Activated CD4-positive, alpha-beta T cell treated with anti-CD3 and anti-CD28 coated beads for 48 hours (primary cell): ENCODE measurements at places on chromosomes 3 and 15.
A peak's percentile ranks its signal among the peaks of the same experiment; 100 is the strongest.

GRCh38 chr15:74976159-74976558 is 19.2 kb upstream of the SCAMP5 start:
- DNase-seq, result no peak

DNA sequence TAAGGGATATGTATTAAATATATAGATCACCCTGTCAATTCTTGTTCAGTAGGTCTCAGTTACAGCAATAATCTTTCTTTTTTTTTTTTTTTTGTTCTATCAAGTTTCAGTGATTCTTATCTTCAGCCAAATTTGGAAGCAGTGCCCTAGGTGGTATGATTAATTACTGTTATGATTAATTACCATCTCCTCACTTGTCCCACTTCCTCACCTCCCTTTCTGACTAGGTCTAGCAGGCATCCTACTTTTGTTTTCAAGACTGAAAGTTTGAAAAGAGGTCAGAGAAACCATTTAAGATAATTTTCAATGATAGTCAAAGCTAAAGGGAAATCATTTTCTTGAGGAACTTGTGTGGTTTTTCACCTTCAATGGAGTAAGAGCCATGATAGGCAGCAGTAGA is 144.0 kb upstream of the CNTN4 start:
- DNase-seq, result no peak

- no peak for DNase-seq
Measured at GRCh38 chr3:95810462-95810861, 1003.9 kb upstream of the EPHA6 start.

GRCh38 chr3:128863560-128863959 is 15.9 kb upstream of the ACAD9 start:
- peak; percentile 51 for DNase-seq

GRCh38 chr3:191889756-191890155 is 428.8 kb downstream of the PYDC2 start:
- DNase-seq, result no peak

DNA sequence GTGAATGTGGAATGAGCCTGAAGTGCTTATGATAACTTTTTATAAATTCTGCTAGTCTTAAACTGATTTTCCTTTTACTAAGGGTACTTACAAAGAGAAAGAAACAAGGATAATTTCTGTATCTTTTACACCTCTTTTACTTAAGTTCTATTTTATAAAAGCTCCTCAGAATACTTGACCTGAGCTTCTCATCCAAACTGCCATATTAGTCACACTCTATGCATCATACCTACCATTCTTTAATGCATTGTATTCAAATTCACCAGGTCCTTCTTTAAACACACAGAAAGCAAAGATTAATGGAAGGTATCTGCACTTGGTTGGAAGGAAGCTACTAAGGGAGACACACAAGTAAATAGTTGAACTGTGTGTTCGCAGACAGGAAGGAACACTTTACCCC is 1.6 kb upstream of the TOPAZ1 start:
- DNase-seq, result no peak

GRCh38 chr3:9696480-9697220 is 7.0 kb upstream of the CPNE9 start:
- DNase-seq, result no peak

DNA sequence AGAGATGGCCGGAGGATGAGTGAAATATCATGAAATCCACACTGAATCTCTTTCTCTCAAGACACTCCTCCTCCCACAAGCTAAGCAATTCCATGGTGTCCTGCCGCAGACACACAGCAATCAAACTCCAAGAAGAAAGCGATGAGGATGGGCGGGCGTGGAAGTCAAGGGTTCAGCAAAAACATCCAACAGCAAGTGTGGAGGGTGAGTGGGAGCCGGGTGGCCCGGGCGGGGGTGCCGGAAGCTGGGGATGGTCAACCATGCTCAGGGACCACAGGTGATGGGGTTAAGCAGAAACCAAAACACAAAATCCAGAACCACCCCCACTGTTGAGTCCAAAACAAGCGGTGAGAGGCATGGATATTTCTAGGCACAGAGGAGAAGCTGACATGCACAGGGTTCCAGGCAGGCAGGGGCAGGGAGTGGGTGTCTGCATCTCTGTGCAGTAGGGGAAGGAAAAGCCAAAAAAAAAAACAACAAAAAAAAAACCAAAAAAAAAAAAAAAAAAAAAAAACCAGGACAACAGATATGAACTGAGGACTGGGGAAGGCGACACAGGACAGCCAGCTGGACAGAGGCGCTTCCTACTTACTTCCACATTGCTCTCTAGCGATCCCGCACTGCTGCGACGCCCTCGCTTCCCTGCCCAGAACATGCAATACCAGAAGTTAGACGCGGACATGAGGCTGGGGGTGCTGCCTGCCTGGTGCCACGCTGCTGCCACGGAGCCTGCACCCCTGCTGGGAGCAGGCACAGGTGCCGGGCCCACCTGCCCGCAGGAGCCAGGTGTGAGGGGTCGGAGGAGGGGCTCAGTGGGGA is 61.0 kb upstream of the RPL32 start:
- DNase-seq, result no peak

GRCh38 chr15:78938658-78939488 is 6.0 kb downstream of the CTSH start:
- DNase-seq, result no peak

GRCh38 chr3:100358413-100358812 is 23.9 kb downstream of the NIT2 start:
- DNase-seq, result no peak

DNA sequence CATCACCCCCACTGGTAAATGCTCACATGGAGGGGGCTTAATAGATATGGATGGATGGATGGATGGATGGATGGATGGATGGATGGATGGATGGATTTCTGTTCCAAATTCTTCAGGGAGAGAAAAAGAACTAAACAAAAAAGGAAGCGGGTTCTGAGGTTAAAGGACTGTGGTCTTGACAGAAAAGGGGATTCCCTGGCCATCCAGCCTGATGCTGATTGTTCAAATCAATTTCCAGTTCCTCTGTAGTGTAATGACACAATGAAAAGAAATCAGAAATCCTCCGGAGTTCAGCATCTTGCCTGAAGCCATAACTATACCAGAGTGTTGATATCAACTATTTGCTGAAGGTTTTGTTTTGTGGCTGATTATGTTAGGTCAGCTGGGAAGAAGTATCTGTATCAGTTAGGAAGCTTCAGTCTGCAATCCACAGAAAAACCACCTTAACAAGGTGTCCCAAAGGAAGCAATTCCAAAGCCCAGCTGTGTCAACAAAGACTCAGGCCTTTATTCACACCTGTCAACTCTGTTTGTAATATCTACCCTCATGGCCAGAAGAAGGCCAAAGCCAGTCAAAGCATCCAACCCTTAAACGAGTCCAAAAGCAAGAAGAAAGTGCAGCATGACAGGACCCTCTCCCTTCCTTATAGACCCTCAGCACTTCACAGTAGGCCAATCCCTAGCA is 24.5 kb upstream of the RASA2 start:
- DNase-seq, result no peak

DNA sequence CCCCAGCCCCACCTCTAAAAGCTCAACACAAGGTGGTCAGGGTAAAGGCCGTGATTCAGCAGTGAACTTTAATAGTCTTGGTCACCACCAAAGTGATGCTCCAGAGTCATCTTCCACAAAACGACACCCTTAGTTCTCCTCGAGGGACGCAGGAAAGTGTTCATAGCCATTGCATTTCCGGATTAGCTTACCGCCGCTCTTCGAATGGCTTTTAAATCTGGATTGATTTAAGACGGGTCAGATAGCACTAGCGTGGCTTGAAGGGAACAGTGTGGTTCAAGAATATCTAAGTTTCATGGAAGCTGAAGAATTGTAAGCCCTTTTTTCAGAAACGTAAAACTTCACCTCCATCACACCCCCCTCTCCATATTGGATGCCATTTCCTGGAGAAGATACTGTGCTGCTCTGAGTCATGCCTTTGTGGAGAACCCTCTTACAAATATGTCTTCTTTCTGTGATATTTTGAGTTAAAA is 829 bp downstream of the RNF7 start:
- peak; percentile 17 for DNase-seq

GRCh38 chr3:116444819-116445310 is 422 bp downstream of the LSAMP start:
- no peak for DNase-seq

DNA sequence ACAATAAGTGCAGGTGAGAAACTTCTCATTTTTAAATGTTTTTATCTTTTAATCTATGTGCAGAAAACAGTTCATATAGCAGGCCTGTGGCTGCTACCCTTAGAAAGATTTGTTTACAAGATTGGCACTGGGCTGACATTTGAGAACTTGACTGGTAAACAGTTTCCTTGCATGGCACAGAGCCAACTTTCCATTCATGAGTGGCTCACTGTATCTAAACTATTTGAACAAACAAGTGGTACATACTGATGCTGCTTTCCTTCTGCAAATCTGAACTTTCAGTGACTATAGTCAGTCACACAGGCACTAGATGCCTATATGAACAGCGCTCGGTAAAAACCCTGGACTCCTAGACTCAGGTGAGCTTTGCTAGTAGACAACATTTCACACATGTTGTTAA is 6.3 kb upstream of the GTPBP8 start:
- DNase-seq, result peak; percentile 18

DNA sequence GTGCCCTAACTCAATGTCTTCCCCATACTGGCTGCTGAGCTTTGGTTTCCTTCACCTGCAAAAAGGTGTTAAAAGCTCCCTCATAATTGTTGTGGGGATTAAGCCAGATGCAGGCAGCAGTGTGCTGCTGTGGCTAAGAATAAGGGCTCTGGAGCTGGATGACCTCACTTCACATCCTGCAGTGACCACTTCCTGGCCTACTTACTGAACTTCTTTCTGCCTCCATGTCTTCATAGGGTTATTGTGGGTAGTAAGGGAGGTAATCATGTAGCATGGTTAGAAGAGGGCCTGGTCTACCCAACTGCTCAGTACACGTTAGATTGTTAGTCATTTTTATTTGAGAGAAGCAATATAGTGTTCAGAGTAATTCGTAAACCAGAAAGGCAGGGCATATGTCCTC is 18.4 kb downstream of the GYG1 start:
- no peak for DNase-seq

GRCh38 chr15:58330741-58331559 is 100.8 kb upstream of the LIPC start:
- DNase-seq, result no peak

DNA sequence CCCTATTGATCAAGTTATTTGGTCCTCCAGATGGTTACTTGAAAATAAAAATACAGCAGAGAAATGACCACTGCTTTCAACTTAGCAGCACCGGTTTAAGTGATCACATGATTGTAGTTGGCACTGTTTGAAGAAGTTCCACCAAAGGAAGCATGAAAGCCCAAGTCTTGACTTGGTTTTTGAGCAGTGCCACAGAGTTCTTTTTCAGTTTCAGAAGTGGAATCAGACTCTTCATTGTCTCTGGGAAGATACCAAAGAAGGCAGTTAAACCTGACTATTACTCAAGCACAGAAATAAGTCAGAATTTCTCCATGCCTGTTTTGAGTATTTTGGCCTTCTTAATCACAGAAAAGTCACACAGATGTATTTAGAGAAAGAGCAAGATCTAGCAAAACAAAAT is 66.7 kb downstream of the BBX start:
- no peak for DNase-seq

GRCh38 chr3:124424396-124424795 is 305.9 kb upstream of the UMPS start:
- DNase-seq, result no peak

DNA sequence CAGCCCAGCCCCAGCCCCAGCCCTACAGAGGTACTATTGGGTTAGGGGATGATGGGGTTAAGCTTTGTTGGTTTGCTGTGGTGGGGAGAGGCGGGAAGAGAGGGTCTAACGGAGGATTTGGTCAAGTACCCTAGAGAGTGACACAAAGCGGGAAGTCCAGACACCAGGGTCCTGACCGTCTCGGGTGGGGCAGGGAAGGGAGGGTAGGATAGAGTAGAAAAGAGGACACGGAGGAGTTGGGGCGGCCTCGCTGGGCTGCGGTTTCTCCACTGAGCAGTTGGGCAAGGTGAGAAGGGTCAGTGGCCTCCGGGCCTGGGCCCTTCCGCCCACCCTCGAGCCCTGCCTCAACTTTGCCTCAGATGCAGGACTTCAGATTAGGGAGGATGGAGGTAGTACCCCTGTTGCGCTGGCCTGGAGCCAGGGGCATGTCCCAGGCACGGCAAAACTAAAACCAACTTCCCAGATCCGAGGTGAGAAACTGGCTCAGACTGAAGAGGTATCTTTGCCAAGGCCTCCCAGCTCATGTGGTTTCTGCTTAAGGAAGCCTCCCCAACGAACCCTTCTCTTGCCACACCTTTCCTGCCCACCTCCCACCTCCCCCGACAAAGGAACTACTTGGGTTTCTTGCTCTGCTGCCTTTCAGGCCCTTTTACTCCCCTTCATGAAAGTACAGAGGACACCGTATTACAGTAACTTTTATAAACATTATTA is 551 bp downstream of the PML start:
- peak; percentile 22 for DNase-seq

GRCh38 chr3:64651303-64651702 is 36.5 kb downstream of the ADAMTS9 start:
- DNase-seq, result no peak

GRCh38 chr3:119146578-119147375 is 812 bp downstream of the TEX55 start:
- DNase-seq, result no peak

GRCh38 chr3:37862219-37862902 is 681 bp downstream of the CTDSPL start:
- peak; percentile 66 for DNase-seq

- DNase-seq, result no peak
Measured at GRCh38 chr3:67416703-67417102, 237.7 kb downstream of the SUCLG2 start.

GRCh38 chr3:132288357-132288756 is 28.9 kb upstream of the ACP3 start:
- no peak for DNase-seq

GRCh38 chr15:33043636-33044035 is 150.9 kb downstream of the FMN1 start:
- DNase-seq, result no peak

GRCh38 chr3:112425858-112426750 is 73.2 kb downstream of the BTLA start:
- no peak for DNase-seq

DNA sequence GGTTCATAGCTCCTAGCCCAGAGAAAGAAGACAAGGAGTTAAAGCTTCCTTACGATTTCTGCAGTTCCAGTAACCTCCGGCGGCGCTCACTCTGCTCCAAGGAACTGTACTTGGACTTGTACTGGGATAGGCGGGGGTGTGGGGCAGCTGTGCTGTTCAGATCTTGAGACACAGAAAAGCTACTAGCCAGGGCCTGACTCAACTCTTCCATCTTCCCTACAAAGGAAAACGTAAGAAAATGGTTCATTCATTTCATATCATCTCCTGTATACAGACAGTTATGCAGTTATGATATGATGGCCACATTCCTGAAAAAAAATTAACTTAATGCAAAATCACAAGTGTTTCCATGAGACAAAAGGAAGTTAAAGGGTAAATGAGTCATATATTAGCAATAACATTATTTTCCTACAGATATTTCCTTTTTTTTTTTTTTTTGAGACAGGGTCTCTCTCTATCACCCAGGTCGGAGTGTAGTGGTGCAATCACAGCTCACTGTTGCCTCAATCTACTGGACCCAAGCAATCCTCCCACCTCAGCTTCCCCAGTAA is 4.6 kb downstream of the SNUPN start:
- no peak for DNase-seq

DNA sequence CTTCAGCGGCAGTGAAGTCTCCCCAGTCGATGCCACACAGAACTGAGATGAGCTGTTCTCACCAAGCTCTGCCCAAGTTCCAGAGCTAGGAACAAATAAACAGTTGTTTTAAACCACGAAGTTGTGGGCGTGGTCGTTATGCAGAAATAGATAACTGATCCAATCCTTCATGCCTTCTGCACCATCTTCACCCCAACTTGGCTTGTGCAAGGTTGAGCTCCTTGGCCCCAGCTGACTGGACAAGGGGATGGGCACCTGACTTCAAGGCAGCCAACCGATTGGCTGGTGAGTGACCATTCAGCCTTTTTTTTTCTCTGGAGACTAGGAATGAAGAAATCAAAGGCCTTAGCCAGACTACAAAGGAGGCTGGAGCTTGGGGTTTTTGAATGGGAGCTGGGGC is 23.9 kb downstream of the LINGO1 start:
- DNase-seq, result no peak
